Right forelimb (tissue), 1 donor: ENCODE measurements at places on chromosomes 13 and 19.

DNA sequence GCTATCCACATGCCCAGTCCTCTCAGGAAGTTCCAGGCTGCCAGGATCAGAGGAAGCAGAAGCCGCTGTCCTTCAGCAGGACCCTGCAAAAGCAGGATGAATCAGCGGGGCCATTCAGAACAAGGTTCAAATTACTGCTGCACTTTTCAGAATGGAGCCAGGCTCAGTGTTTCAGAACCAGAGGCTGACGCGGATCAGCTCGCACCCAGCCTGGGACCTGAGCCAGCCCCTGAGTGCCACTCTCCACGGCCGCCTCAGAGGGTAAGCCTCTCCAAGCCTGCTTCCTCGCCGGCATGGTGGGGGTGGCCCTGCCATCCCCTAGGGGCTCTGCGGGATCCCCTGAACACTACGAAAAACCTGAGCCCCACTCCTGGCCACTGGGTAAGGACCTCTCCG, 24.7 kb downstream of the RASA3 start:
- DNase-seq = peak; percentile 64

GRCh38 chr19:58181902-58182576, 822 bp upstream of the ZNF274 start:
- DNase-seq = peak; percentile 51

- DNase-seq = no peak
Observed at GRCh38 chr13:53691417-53691816, 662.8 kb downstream of the OLFM4 start.

- no peak for DNase-seq
Observed at GRCh38 chr19:37907735-37908455, 887 bp downstream of the SIPA1L3 start.

DNA sequence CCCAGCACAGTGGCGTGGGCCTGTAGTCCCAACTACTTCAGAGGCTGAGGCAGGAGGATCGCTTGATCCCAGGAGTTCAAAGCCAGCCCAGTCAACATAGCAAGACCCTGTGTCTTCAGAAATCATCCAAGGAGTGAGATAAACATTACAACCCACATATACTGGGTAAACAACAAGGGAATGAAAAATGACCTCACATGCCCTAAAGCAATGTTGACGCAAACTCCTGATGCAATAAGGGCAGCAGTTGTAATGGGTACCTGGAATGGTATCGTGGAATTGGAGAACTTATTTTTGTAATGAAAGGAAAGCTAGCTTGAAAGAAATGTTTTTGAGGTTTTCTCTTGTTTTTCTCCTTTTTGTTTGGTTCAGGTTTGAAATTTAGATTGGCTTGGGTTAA, 24.5 kb upstream of the LGALS16 start:
- DNase-seq = no peak

GRCh38 chr19:17680230-17680722, 7.9 kb downstream of the UNC13A start:
- DNase-seq = peak; percentile 48

- no peak for DNase-seq
Observed at GRCh38 chr19:1361601-1362386, 21.9 kb upstream of the NDUFS7 start.

- no peak for DNase-seq
Observed at GRCh38 chr13:40406405-40407120, 259.9 kb downstream of the FOXO1 start.

DNA sequence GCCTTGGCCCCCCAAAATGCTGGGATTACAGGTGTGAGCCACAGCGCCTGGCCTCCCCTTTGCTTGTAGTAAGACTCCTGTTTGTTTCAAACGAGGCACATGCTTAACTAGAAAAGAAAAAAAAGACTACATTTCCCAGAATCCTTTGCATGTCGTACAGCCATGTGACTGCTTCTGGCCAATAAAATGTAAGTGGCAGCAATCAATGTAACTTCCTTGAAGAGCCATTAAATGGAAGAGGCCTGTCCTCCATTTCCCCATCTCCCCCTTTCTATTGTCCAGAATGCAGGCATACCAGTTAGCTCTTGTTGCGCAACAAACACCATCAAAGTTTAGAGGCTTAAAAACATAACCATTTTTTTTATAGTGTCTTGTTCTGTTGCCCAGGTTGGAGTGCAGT, 10.4 kb upstream of the GPR32 start:
- DNase-seq = no peak

DNA sequence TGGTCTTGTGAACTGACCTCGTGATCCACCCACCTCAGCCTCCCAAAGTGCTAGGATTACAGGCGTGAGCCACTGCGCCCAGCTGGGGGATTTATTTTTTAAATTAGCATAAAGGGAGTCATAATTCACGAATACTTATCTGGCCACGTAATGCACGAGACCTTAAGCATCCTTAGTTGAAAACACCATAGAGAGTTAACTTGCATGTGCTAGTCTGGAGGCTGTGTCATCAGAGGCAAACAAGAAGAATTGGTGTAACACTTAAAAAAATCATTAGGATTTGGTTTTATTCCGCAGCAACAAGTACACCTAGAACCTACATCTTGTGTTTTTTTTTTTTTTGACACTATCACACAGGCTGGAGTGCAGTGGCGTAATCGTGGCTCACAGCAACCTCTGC, 19.1 kb downstream of the KLF5 start:
- no peak for DNase-seq

GRCh38 chr13:21075379-21076249, 14.2 kb upstream of the LATS2 start:
- peak; percentile 72 for DNase-seq

GRCh38 chr13:53821632-53822031, 793.0 kb downstream of the OLFM4 start:
- DNase-seq = no peak

DNA sequence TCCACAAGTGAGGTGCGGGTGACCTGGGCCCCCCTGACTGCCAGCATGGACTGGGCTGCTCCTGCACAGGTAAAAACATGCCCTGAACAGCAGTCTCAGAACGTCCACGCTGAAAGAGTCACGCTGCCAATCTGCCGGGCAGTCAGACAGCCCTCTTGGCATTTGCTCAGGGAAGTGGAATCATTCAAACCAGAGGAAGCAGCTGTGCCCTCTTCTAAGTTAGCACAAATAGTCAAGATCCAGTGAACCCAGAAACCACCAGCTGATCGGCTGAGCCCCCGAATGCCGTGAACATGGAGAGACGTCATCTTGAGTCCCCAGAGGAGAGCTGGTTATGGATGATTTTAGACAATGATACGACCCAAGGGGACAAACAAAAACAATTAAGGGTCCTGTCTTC, 34.4 kb downstream of the KLF2 start:
- DNase-seq = no peak

GRCh38 chr13:45623516-45624090, 8.1 kb upstream of the ERICH6B start:
- no peak for DNase-seq

GRCh38 chr19:17762505-17763229, 11.4 kb downstream of the FCHO1 start:
- DNase-seq = no peak

DNA sequence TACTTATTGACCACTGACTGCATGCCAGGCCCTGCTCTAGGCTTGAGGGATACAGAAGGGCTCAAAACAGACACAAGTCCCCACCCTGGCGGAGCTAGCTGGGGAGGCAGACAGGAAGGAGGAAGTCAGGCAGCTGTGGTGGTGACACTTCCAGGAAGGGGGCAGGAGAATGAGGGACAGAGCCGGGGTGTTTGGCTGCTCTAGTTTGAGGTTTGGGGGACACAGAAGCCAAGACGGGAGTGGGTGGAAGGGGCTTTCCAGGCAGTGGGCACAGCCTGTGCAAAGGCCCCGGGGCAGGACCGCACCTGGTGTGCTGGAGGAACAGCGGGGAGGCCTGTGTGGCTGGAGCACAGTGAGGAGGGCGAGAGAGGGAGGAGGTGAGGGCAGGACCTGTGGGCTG, 4.0 kb downstream of the MRPL54 start:
- DNase-seq = no peak

DNA sequence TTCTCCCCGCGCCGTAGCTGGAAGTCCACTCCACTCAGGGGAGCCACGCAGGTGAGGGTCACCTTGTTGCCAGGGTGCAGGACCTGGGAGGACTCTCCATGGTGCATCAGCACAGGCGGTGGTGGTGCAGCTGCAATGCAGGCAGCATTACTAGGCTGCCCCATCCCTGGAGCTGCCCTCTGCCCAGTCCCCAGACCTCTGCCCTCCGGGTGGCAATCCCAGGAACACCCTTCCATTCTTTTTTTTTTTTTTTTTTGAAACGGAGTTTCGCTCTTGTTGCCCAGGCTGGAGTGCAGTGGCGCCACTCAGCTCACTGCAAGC, 1.8 kb downstream of the A1BG start:
- no peak for DNase-seq

DNA sequence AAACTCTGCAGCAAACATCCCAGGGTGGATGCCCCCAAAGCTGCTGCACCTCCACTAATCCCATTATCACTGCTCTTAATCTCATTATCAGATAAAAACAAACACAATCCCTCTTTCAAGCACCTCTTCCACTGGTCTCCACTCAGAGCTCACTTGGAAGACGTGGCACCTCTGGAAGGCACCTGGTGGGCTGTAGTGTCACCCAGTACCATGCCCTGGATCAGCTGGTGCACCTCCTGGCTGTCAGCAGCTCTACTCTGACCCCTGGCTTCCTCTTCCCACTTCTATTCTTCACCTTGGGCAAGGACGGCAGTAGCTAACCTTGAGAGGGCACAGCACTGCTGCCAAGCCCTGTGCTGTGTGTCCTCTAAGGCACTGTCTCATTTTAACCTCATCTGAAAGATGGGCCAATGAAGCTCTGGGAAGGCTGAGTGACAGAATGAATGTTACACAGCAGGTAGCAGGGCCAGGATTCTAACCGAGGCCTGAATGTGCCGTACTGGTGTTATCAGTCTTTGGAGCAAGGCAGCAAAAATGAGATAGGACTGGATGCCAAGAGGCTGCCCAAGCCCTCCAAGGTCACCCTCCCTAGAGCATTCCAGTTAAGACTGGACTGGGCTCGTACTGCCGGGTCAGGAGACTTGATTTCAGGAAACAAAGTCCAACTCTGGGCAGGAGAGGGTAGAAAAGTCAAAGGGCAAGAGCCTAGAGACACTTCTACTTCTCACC, 7.4 kb downstream of the BRD4 start:
- no peak for DNase-seq

DNA sequence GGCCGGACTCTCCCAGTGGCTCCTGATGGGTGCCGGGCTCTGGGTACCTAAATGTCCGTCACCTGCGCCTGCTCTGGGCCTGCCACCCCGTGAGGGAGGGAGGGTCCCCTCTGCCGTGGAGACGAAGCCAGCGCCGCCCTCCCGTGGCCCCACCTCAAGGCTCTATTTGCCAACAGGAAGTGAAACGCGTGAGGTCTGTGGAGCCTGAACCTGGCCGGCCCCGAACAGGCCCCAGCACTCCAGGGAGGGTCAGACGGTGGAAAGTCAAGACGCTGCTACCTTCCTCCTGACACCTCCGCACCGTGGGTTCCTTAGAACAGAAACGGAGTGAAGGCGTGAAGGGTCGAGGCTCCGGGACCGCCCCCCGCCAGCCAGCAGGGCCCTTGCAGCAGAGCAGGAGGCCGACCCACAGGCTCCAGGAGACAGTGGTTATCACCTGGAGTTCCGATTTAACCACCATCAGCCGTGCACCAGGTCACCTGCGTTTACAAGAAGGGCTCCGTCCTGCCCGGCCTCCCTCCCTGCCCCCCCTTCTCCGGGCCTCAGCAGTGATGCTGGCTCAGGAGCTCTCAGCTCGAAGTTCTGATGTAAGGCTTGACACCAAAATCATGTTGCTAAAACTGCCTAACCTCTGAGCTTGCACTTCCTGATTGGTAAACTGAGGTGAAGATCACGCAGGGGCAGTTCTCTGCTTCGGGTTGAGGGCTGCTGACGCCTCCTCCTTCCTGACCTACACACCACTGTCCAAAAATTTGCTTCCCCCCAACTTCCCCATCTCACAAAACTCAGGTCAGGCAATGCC, 50.9 kb upstream of the C13orf46 start:
- no peak for DNase-seq

- no peak for DNase-seq
Observed at GRCh38 chr19:40539070-40539469, 37.6 kb upstream of the SHKBP1 start.

GRCh38 chr13:25633093-25633492, 261.3 kb downstream of the ATP8A2 start:
- DNase-seq = no peak

DNA sequence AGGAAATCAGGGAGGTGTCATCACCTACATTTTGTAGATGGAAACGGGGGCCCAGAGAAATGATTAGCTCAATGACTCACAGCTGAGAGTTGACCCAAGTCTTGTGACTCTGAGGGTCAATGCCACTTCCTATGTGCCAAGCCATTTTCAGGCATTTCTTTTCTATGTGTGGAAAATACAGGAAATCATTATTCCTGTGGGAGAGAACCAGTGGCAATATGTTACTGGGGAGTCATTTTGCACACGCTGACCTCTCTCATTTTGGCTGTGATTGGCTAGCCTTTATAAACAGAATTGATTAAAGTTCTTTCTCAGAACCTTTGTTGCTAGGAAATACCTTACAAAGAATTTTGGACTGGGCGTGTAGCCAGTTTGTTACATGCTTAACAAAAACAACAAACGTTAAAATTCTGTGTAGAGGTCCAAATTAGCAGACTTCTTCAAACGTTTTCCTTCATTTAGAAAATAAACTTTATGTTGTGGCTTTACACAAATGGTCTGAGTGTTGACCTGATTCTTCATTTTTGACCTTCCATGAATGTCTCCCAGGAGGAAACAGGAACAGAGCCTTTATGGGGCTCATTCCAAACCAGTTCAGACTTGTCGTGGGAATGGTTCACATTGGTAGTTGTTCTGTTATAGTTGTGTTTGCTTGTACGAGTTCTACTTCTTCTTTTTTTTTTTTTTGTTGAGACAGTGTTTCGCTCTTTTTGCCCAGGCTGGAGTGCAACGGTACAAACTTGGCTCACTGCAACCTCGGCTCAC, 11.4 kb downstream of the PCCA start:
- no peak for DNase-seq

GRCh38 chr19:42290523-42291434, 11.2 kb upstream of the PRR19 start:
- DNase-seq = no peak

GRCh38 chr13:78022164-78022877, 103.7 kb upstream of the EDNRB start:
- no peak for DNase-seq

GRCh38 chr13:80132741-80133601, 208.0 kb downstream of the SPRY2 start:
- DNase-seq = peak; percentile 52

DNA sequence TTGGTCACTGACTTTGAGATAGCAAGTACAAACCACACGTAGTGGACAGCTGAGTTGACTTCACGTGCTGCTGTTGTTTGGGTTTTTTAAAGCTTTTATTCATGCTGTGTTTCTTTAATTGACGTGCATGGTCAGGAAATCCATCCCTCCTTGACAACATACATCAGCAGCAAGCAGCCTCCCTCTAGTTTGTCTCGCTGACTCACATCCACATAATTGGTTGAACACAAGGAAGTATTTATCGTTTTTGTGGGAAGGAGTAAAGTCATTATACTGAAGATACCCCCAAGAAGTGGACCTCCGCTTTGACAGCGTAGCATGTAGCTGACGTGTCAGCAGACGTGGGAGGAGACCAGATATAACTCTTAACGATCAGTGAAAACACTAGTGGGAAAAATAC, 355.8 kb downstream of the MYO16 start:
- no peak for DNase-seq
